ENCODE measurements at places on chromosomes 5 and 9.
A peak's percentile ranks its signal among the peaks of the same experiment; 100 is the strongest.

DNA sequence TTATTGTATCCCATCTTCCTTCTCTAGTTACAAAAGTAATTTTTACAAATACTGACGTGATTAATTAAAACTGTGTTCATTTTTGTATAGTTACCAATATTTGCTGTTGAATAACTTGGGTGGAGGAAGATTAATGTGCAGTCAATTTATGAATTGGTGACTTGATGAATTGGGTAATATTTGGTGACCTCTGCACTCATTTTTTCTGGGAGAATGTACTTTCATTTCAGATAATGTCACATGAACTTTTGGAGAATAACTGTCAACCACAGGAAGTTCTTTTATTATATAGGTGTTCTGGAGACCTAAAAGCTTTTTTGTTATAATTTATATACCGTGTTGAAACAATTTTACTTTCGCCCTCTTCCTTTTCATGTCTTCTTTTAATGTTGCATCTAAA is 26.4 kb upstream of the FKTN start:
- no peak for DNase-seq

- DNase-seq = no peak
Observed at GRCh38 chr9:129559506-129559881, 61.4 kb downstream of the C9orf50 start.

GRCh38 chr5:124576848-124577409 is 169.5 kb downstream of the ZNF608 start:
- DNase-seq = no peak

DNA sequence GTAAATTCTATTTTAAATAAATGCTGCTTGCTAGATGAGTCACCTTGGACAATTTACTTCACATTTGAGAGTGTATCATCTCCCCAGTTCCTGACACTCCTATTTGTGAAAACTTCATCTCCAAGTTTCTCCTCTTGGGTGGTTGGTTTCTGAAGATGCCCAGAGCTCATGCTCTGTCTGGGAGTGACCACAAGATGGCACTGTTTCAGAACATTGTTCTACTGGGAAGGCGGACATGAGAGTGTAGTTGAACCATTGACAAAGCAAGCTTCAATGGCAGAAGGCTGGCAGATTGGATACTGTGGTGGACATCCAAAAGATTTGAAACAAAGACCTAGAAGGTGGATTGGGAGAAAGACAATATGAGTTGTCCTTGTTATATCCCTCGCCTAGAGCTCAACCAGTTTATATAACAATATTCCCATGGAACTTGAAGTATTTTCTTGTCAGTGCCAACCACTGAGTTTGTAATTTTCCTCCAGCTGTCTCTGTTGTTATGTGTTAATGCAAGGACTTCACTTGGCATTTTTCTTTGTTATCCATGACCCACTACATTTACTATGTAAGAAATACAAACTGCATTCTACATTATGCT is 234.3 kb upstream of the ANKH start:
- DNase-seq = peak; percentile 48

DNA sequence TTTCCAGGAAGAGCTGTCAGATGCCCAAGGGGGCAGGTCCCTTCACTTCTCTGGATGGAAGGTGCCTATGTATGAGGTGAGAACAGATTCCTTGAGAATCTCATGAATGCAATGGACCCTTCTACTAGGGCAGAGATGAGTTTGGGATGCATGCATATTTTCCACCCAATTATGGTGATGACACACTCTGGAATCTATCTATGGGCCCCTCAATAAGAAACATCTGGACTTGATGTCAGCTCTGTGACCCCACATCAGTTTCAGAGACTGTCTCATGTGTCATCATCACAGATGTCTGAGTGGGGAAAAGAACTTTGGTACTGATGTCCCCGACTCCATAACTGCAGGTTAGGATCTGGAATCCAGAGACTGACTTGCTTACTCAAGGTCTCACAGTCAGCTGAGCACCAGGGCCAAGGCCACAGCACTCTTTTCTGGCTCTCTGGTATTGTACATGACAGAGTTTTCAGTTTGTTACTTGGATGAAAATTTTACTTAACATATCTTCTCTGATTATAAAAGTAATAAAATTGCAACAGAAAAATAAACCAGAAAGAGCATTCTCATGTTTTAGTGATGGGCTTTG is 177.0 kb downstream of the DCP2 start:
- DNase-seq = no peak

DNA sequence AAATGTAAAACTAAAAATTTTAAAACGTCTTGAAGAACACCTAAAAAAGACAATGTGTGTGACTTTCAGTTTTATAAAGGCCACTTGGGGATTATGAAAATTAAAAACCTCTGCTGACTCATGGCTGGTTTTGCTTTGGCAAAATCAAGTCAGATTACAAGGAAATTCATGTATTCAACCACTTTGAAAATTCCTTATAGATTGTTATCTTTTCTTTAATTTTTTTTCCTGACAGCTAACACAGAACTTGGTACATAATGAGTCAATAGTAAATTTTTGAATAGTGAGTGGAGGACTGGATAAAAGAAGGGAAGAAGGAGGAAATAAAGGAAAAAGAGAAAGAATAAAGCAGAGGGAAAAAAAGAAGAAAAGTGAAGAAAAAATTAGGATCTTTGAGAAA is 1774.7 kb upstream of the ACO1 start:
- DNase-seq = no peak

DNA sequence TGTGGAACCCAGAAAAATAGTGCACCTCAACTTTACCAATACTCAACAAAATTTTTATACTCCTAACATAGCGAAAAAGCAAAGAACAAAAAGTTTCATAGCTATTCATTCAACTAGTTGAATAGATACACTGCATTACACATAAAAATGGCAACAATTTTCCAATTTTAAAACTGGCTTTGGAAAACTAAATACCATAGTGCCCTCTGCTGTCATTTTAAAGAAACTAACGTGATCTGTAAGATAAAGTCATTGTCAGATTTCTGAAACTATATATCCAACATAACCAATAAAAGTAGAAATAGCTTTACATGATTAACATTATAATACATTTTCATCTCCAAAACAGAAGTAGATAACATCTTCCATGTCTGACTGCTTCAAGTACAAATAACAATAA is 31.6 kb downstream of the DTWD2 start:
- DNase-seq = peak; percentile 43

GRCh38 chr5:31047007-31047406 is 146.5 kb upstream of the CDH6 start:
- no peak for DNase-seq

DNA sequence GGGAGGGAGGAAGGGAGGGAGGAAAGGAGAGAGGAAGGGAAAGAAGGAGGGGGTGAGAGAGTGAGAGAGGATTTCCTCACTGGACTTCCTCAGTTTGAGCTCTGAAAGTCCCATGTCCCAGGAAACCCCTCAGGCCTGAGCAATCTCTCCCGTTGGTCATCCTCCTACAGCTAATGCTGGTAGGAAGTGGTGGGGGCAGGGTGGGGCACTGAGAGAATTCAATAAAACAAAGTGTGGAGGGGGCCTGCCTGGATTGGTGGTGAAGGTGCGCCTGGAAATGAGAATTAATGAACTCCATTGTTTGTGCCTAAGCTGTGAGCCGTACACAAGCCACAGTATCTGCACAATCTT is 195.0 kb downstream of the RGS3 start:
- no peak for DNase-seq

DNA sequence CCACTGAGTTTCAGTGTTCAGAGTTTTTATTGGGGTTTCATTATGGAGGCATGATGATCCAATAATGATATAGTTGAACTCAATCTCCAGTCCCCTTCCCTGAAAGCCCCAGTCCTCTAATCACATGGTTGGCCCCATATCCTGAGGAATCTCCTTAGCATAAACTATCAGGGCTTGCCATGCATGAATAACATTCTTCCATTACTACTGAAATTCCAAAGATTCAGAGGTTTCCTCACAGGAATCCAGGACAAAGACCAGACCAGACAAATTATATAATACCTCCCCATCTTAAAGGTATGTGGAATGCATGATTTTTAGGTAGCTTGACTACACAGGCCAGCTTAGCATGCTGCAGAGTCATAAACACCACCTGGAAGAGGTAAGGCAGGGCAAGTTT is 15.5 kb upstream of the LRRTM2 start:
- DNase-seq = no peak

DNA sequence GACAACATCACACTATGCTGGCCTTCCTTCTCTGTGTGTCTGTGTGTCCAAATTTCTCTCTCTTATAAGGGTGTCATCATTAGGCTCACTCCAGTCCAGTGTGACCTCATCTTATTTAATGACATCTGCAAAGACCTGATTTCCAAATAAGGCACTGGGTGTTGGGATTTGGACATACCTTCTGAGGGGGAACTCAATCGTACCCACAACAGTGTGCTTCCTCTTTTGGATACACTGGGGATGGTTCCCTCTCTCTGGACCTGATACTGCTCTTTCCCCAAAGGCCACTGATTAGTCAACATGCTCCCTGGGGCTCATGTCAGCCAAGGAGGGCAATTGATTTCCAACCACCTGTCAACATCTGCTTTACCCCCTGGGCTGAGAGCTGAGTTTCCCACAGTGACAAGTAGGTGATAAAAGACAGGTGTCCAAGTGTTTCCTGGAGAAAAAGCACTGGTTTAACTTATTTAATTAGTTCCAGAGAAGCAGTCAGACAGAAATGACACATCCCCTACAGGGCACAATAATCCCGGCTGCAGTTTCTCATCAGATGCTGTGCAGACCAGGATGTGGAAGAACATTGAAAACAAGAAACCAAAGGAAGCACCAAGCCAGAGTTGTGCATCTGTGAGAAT is 17.8 kb upstream of the CEP72 start:
- DNase-seq = no peak

- peak; percentile 29 for DNase-seq
Observed at GRCh38 chr9:2015581-2016407, 647 bp downstream of the SMARCA2 start.

- no peak for DNase-seq
Observed at GRCh38 chr5:15993334-15993733, 186.3 kb downstream of the MARCHF11 start.

GRCh38 chr5:115068239-115069086 is 101.2 kb downstream of the TRIM36 start:
- DNase-seq = peak; percentile 4
